ENCODE measurements at places on chromosomes 2 and 18.

DNA sequence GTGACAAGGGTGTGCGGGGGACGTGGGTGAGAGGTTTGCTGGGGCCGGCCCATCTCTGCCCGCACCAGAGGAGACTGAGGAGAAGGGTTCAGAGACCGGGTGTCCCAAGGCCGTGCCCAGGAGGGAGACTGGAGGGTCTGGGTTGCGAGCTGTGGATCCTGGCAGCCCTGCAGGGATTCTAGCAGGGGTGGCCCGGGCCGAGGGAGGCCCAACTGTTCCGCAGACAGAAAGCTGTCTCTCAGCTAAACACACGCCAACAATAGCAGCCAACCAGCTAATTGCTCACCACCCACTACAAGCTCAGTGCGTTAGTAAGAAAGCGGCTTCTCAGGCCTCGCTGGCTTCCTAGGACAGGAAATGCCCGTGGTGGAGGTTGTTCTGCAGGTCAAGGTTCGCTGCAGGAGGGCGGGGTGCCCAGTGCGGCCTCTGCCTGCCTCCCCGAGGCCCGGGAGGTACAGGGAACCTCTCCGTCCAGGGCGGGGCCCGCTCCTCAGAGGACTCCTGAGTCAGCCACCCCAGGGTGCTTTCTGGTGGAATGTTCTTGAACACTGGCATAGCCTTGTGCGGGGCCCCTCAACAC lies 282.0 kb upstream of the PXDN start:
- DNase-seq = no peak

- DNase-seq = no peak
Observed at GRCh38 chr2:230505162-230505561, 89.2 kb downstream of the SP100 start.

- DNase-seq = peak; percentile 96
Observed at GRCh38 chr2:172442072-172442895, 14.9 kb downstream of the ITGA6 start.

DNA sequence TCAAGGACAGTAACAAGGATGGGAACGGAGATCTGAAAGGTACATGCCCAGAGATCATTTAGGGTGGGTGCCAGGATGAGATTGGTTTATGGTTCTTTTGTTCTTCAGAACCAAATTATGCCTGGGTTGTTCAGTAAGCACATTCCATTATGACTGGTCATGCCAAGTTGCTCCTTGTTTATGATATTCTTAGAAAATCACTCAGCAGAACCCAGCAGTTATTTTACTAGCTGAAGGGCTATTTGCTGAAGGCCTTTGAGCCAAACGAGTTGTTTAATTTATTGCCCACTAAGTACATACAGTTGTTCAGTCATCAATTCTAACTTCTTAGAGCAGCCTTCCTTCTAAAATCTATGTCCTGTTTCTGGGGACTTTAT lies 635 bp downstream of the SLC3A1 start:
- peak; percentile 18 for DNase-seq

DNA sequence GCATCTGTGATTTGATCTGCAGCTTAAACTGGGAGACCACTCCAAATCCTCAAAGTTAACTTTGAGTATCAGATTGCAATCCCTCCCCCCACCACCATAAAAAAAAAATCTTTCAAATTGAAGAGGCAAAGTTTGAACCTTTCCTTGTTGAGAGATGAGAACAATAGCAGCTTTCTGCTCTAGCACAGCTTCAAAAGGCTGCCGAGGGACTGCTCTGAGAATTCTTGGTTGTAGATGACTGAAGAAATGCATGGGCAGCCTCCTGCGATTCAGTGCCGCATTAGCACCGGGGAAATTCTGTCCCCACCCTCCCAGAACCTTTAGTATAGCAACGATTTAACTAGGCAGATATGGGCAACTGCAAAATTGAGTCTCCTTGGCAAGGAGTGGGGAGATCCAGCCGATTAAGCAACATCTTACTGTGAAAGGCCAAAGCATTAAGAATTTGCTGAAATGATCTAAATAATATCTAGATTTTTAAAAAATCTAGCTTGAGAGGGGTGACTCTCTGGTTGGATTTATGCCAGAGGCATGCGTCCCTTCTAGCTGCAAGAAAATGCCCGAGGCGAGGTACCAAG lies 3.9 kb upstream of the SP5 start:
- DNase-seq = no peak

DNA sequence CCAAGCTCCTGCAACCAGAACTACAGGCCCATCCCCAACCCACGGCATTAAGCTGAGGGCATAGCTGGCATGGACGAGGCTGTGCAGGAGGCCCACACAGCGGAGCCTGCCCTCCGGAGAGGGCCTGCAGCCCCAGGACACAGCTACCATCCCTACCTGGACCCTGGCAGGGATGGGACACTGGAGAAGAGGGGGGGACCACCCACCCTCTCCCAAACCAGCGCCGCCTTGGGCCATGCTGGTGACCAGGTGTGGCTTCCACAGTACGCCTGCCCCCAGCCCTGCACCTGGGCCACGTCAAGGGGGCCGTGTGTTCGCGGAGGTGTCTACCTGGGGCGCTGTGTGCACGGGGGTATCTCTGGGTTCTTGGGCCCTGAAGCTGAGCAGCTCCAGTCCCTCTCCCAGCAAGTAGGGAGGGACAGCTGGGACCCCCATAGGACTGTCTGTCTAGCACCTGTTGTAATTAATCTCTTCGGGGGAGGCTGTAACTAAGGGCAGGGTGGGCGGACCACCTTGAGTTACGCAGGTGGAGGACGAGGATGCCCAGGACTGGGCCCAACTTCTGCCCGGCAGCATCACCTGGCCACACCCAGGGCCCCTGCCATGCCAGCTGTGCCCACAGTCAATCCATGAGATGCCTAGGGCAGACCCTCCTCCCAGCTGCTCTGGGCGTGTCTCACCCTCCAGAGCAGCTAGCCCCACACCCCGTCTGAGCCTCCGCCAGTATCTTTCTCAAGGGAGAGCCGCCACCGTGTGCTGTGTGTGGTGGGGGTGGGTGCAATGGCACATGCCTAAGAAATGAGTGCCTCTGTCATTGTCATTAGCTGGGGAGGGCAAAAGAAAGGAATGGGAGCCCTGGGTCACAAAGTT lies 18.3 kb downstream of the HS6ST1 start:
- DNase-seq = no peak

DNA sequence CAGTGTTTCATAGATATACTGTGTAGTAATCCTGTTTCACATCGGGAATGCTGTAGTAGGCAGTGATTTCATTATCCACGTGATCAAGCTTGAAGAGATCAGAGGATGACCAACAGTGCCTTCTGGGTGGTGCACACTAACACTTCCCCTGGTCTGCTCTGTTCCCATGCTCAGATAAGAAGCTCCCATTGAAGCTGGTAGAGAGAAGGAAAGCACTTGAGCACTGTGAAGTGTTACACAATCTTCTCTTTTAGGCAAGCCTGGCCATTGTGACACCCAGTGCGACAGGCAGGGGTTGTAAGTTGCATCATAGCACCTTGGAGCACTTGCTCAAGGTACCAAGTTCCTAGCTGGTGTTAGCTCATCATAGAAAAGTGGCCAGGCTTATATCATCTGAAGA lies 30.6 kb upstream of the GPD2 start:
- DNase-seq = no peak

- DNase-seq = no peak
Observed at GRCh38 chr2:31331156-31331555, 83.4 kb downstream of the XDH start.

DNA sequence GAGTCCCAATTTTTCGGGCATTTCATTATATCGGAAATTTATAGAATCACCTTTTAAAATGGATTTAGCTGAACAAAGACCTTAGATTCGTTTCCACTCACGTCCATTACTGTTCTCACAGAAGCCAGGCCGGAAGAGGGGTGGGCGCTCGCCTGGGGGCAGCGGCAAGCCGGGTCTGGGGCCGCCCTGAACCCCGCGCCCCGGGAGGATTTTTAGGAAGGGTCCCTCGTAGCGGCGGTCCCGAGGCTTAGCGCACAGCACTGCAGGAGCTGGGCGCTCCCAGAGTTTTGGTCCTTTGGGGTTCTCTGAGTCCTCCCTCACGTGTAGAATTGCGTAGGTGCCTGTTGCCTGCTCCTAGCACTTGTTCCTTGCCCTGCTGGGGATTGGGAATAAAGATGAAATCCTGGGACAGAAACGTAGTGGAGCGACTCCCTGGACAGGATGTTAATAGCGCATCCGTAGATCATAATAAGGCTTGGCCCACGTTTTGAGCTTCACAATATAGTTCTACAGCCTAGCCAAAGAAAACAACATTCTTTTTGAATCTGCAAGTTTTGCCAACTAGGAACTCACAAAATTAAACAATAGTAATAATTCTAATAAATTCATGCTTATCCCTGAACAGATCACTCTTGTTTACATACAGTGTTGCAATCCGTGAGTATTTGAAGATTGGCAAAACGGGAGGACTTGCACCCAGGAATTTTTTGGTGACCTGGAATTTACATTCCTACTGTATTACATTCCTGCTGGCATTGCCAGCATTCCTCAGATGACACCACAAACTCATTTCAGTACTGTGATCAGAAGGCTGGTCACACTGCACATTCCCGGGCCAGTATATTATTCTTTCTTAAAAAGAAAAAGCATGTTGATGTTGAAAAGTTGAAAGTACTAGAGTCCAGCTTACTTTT lies 875 bp downstream of the C18orf63 start:
- DNase-seq = peak; percentile 13

GRCh38 chr2:170335351-170335750 lies 157.4 kb downstream of the MYO3B start:
- DNase-seq = no peak

DNA sequence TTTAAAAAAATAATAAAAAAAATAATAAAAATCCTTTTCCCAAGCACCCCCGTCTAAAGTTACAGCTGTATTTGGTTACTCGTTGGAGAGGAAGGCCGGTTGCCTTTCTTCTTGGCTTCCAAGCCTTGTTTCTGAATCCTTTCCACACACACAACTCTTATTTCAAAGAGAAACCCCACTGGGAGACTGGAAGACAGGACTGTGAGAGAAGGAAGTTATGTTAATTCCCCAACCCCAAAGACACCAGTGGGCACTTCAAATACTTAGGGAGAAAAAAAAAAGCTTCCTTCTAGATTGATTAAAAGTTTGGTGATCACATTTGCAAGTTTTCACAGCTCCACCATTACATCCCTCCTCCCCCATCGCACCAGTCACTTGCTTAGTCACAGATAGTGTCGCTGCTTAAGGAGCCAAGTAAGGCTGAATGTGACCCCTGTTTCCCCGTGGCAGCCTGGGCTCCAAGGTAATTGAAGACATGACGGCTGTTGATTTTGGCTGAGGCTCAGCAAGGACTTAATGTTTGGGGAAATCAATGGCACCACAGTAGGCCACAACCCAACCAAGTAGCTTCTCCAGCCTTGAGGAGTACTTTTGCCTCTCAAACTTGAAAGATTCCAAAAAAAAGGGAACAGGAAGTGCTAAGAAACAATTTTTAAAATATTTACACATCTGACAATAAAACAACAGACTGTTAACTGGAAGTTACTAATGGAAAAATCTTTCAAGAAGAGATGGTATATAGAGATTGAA lies 40.8 kb upstream of the FRZB start:
- no peak for DNase-seq

DNA sequence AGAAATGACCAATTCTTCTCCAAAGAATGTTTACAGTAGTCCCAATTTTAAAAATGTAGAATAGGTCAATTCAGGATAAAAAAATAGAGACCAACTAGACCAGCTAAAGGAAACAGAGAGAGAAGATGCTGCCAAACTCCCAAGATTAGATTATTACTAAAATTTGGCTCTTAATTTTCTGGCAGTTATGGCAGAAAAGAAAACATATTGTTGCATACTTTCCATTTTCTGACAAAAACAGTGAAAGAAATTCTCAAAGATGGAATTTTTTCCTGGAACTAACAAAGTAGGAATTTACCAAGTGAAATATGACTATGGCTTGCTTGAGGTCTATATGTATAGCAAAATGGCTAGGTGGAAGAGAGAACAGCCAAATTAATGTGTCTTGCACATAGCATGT lies 138.3 kb upstream of the STK17B start:
- no peak for DNase-seq

DNA sequence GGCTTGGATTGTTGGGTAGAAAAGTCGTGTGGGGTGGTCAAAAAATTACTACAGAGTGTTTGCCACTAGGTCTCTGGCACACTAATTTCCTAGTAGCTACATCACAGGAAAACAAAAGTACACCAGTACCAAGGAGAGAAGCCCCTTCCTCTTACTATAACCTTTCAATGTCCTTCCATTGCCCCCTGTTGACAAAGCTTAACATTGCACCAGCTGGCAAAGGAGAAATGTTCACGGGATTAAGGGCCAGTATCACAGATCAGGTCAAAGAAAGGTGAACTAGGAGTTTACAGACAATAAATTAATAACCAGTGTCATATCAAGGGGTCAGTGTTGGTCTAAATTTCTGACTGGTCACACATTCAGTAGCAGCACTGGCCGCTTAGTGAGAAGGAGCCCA lies 1139.6 kb upstream of the FAM98A start:
- DNase-seq = no peak

DNA sequence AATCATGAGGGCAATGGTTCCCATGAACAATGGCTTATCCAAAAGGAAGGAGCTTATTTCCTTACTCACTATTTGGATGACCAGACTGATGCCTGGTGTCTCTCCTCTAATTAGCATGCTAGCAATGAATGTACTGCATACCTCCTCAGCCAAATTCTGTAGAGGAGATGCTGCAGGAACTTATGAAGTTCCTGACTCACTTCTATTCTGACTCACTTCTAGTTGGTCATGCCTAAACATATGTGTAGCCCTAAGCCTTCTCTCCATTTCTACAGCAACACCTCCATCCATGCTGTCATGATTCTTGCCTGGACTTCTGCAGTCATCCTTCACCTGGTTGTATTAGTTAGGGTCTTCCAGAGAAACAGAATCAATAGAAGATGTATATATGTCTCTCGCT lies 59.9 kb upstream of the MRPS9 start:
- DNase-seq = peak; percentile 6

GRCh38 chr2:200423541-200423940 lies 86.3 kb downstream of the KCTD18 start:
- DNase-seq = no peak

GRCh38 chr2:216516730-216517350 lies 18.2 kb downstream of the RPL37A start:
- peak; percentile 69 for DNase-seq

GRCh38 chr2:19120941-19121750 lies 237.3 kb downstream of the OSR1 start:
- DNase-seq = peak; percentile 57

GRCh38 chr2:207334624-207335371 lies 169.1 kb upstream of the KLF7 start:
- DNase-seq = peak; percentile 94

- no peak for DNase-seq
Observed at GRCh38 chr2:53527056-53527455, 240.5 kb upstream of the CHAC2 start.

DNA sequence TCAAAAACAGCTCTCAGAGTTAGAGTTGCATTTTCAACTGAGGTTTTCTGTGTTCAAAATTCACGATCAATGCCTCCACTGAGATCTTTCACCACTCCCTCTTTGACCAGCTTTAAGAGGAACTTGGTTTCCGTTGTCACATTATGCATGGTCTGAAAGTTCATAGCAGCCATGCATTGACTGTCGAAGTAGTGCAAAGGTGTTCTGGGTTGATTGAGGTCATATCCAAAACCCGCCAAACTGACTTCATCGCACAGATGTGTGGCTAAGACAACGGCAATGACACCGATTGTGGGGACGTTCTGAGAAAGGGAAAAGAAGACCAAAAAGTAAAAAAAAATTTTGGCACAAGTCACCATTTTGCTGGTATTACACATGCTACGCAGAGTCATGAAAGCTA lies 48.7 kb downstream of the ST3GAL5 start:
- DNase-seq = no peak

GRCh38 chr2:143909577-143910353 lies 610.2 kb downstream of the ZEB2 start:
- no peak for DNase-seq

- no peak for DNase-seq
Observed at GRCh38 chr2:52074130-52074719, 1042.3 kb upstream of the NRXN1 start.

GRCh38 chr2:35741556-35741955 lies 614.0 kb upstream of the CRIM1 start:
- peak; percentile 17 for DNase-seq

All from RWPE1 (cell line).